Activated CD8-positive, alpha-beta memory T cell treated with anti-CD3 and anti-CD28 coated beads for 48 hours (primary cell): ENCODE measurements at places on chromosomes 11 and 22.

GRCh38 chr22:46725096-46725495, 13.0 kb downstream of the CERK start:
- DNase-seq: no peak

GRCh38 chr22:27647540-27647939, 154.0 kb downstream of the MN1 start:
- no peak for DNase-seq

GRCh38 chr11:24747275-24748251, 250.7 kb downstream of the LUZP2 start:
- DNase-seq: no peak

DNA sequence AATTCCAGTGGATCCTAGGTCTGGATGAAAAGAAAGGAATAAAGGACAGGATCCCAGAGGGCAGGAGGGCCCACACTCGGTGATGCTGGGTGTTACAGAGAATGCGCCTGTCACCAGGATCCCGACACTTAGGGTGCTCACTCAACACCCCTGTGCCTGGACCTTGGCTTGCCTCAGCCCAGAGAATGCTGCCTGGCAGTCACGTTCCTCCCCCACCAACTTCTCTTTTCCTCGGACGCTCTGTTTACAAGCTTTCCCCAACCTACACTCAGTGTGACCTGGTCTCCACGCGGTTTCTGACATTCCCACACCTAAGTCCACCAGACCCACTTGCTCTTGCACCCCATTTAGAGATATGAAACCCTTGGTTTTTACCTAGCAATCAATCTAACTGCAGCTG, 38.0 kb upstream of the ETS1 start:
- DNase-seq: no peak

GRCh38 chr22:22069450-22070370, 87.1 kb upstream of the TOP3B start:
- no peak for DNase-seq

DNA sequence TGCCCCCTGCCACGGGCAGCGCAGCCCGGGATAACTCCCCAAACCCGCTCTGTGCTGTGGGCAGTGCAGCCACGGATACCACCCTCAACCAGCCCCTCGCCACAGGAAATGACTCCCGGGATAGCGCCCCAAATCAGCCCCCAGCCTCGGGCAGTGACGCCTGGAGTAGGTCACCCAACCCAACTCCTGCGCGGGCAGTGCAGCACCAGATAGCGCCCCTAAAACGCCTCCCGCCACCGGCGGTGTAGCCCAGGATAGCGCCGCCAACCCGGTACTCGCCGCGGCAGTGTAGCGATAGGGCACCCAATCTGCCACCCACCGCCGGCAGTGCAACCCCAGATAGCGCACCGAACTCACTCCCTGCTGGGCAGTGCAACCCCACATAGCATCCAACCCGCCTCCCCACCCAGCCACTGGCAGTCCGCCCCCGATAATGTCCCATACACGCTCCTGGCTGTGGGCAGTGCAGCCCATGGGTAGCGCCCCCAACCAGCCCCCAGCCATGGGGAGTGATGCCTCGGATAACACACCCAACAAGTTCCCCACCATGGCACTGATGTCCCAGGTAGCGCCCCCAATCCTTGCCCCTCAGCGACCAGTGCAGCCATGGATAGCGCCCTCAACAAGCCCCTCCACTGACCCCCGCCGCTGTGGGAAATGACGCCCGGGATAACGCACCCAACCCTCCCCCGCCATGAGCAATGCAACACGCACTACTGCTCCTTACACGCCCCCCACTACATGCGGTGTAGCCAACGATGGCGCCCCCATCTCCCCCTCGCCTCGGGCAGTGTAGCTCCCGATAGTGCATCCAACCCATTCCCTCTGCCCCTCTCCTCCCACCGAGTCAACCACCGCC, 1.5 kb downstream of the RFPL2 start:
- no peak for DNase-seq

GRCh38 chr11:64724863-64725532, 2.0 kb upstream of the NRXN2 start:
- DNase-seq: no peak

- DNase-seq: no peak
Measured at GRCh38 chr11:126738295-126739031, 262.1 kb downstream of the KIRREL3 start.

- DNase-seq: no peak
Measured at GRCh38 chr11:9141186-9141585, 49.8 kb upstream of the SCUBE2 start.

DNA sequence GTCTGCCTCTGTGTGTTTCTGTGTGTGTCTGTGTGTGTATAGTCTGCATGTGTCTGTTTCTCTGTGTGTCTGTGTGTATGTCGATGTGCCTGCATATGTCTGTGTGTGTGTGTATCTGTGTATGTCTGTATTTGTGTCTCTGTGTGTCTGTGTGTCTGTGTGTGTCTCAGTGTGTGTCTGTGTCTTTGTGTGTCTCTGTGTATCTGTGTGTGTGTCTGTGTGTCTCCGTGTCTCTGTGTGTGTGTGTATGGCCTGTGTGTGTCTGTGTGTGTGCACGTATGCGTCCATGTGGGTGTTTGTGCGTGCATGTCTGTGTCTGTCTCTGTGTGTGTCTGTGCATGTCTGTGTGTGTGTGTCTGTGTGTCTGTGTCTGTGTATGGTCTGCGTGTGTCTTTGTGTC, 439 bp downstream of the SNX32 start:
- no peak for DNase-seq

DNA sequence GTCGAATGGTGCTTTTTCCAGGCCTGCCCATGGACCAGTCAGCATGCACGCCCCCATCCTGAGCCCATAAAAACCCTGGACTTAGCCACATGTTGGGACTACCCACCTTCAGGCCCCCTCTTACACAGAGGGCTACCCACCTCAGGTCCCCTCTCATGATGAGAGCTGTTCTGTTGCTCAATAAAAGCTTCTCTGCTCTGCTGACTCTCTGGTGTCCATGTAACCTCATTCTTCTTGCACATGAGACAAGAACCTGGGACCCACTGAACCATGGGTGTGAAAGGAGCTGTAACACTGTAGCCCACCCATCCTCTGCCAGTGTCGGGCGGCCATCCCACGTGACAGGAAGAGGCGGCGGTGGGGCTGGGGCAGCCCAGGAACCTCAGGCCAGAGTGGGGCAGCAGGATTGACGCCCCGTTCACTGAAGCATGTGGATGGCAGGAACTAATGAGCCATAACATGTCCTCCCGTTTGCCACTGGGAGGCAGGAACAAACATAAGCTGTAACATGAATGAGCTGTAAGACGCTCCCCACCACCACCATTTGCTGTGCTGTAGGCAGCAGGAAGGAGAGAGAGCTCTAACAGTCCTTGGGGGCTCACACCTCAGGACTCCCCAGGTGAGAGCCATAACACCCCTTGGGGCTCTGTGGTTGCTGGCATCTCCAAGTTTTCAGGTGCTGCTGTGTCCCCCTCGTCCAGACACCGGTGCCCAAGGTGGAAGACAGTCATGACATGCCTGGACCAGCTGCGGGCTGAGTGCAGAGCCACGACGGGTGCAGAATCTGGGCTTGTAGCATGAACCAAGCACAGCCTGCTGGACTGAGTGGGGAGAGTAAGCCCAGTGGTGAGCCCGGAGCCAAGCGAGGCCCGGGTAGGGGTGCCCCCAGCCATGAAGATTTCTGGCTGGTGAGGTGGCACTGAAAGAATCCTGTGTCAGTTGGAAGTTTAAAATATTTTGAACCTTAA, 69.4 kb downstream of the MCHR1 start:
- DNase-seq: no peak

DNA sequence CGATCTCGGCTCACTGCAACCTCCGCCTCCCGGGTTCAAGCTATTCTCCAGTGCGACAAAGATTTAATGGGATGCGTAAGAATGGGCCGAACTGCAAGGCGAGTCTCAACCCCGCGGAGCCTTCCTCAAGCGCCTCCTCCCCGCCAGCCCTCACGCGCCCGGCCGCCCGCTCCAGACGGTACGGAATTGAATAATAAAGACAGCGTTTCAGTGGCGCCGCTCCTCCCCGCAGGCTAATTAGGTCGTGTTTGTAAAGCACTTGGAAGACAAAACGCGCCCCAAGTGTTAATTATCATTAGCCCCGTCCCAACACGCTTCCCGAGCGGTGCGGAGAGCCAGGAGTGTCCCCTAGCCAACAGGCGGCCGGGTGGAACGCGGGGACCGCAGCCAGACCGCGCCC, 192.0 kb downstream of the BUD13 start:
- no peak for DNase-seq

DNA sequence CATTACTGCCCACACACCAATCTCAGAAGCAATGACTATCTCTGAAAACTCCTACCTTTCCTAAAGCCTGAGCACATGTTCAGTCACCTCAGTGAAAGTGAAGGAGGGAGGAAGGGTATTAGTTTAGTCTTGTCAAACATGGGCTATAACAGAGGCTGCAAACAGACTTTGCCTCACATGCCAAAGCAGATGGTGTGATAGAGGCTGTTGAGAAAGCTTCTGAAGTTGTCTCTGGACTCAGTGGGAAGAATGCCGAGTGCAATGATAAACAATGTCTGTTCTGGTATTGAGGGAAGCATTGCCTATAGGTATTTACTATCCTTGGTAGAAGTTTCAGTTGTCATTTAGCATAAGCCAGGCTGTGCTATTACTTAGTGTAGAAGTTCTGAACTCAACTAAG, 314.5 kb upstream of the CCDC90B start:
- DNase-seq: no peak

GRCh38 chr11:9315078-9315688, 790 bp upstream of the TMEM41B start:
- no peak for DNase-seq

- DNase-seq: no peak
Measured at GRCh38 chr11:134069426-134070341, 812 bp downstream of the JAM3 start.

GRCh38 chr11:79925570-79925969, 484.7 kb upstream of the TENM4 start:
- no peak for DNase-seq

DNA sequence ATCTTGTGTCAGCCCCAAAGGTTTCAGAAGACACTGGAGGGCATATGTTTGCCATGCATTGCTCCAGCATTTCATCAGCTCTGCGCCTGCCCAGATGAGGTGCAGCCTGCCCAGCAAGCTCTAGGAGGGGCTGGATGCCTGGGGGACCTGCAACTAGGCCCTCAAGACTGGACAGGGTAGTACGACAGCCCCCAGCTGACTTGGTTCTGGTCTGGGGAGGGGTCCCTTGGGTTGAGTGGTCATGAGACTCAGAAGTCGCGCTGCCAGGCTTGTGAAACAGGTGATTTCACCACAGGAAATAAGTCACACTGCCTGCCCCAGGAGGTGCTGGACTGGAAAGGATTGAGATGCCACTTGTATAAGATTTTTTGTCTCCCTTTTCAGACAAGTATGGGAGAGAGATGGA, 23.4 kb downstream of the TPBGL start:
- DNase-seq: no peak

DNA sequence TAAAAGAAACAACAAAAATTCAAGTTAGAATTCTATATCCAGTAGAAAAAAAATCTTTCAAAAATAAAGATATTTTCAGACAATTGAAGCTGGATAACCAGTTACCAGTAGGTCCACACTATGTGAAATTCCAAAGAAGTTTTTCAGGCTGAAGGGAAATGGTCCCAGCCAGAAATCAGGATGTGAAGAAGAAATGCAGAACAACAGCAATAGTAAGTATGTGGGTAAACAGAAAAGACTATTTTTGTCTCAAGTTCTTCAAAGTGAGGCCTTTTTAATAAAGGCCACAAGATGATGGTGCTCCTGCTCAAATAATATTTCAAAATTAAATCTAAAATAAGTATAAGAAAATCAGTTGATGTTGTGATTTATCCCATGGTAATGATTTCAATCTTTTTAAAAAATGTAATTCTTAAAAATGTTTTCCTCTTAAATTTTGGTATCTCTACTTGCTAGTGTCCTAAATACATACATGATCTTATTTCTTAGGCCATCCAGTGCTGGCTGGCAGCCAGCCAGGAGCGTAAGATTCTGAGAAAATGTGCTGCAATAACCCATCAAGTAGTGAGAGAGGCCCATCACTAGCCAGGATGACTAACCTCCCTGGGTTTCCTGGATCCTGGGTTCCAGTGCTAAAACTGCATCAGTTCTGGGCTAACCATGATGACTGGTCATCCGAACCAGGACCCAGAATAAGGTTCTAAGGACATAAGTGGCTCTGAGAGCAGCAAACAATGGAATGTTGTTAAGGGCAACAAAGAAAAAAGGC, 15.6 kb upstream of the UCP3 start:
- no peak for DNase-seq

GRCh38 chr11:63595296-63595695, 18.9 kb downstream of the PLAAT3 start:
- no peak for DNase-seq

DNA sequence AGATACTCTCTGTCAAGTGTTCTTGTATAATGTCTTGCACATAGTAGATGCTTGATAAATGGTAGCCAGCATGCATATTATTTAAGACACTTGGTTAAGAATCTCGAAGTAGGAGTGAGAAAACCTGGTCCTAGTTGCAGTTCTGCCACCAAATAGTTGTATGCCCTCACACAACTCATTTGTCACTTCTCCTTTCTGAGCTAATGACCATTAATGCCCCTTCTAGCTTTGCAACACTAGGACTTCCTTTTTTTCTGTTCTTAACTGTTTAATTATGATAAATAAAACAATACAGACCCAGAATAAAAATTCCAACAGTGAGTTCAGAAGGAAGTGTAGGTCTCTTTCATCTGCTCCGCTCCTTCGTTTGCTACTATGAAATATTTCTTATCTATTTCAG, 453.6 kb downstream of the TMEM135 start:
- no peak for DNase-seq
